Stimulated activated CD8-positive, alpha-beta memory T cell treated with anti-CD3 and anti-CD28 coated beads, Interleukin-15, amount 100 ng/mL, for 1 hour (primary cell): ENCODE measurements at places on chromosomes 11 and 22.

GRCh38 chr11:12893787-12894672, 115.1 kb upstream of the RASSF10 start:
- peak; percentile 30 for DNase-seq

GRCh38 chr22:31287818-31288495, 4.3 kb downstream of the PIK3IP1 start:
- DNase-seq, result no peak

DNA sequence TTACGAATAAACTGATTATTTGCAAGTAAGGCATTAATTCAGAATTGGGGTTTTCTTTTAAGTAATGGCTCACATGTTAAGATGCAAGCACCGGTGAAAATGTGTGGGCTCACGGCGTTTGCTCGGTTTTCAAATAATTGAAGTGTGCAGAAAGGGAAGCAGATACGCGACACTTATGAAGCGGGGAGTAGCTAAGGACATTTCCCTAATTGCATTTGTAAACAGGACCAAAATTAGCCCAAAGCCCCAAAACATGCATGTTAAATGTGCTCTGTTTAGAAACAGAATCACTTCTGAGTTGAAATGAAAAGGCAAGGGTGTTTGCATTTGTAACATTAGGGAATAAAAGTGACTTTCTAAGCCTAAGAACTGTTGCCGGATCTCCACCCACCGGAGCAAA, 61.3 kb downstream of the ELFN2 start:
- DNase-seq, result no peak

DNA sequence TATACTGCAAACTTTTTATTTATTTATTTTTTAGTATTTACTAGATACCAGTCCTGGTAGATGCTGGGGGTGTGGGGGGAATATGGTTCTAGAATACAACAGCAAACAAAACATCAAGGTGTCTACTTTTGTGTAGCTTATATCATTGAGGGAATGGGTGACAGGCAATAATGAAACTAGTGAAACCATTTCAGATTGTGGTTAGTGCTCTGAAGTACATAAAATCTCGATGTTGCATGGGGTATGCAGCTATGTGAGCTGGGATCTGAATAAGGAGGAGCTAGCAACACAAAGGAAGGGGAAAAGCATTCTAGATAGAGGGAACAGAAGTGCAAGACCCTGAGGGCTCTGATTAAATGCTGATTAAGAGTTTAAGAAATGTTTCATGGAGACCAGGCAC, 103.5 kb downstream of the WT1 start:
- no peak for DNase-seq

DNA sequence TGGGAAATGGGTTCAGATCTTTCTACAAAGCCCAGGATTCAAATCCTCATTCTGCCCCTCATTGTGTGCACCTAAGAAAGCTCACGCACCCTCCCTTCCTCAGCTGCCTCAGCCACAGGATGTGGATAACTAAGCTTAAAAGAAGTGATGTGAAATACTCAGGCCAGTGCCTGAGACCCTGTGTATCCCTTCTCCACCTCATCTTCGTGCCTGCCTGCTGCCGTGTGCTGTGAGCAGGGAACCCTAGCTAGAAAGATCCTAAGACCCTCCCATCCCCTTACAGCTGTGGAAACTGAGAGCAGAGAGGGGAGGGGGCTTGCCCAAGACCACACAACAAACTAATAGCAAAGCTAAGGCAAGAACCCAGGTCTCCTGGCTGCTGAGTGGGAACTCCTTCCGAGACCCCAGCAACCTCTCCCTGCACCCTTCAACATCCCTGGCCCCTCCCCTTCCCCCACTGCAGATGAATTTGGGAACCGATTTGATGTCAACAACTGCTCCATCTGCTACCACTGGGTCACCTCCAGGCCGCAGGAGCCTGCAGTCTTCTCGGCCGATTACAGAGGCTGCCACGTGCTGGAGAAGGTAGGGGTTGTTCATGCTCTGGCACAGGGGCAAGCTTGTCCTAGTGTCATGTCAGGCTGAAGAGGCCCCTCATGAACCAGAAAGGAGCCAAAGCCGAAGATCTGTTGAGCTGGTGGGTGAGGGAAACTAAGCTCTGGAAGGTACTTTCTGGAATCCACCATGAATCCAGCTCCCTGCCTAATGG, 1.5 kb downstream of the ZP1 start:
- no peak for DNase-seq

- DNase-seq, result no peak
Observed at GRCh38 chr11:31375879-31376278, 6.2 kb downstream of the DNAJC24 start.

DNA sequence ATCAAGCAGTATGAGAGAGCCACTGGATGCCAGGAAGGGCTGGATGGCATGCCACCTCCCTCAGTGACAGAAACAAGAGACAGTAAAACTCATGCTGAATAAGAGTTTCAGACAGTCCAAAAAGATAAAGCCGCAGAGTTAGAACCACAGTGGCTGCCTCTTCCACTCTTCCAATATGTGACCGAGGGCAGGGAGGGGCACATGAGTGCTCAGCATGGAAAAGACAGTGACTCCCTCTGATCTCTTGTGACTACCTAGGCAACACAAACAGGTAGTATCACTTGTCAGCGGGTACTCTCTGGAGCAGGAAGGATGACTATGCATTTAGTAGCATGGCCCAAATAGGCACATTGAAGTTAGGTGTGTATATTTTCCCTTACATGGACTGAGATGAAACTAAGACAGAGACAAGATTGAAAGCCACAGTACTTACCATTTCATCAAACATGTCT, 295.4 kb downstream of the CADM1 start:
- no peak for DNase-seq

- DNase-seq, result no peak
Observed at GRCh38 chr11:126307706-126308105, 3.8 kb downstream of the DCPS start.

DNA sequence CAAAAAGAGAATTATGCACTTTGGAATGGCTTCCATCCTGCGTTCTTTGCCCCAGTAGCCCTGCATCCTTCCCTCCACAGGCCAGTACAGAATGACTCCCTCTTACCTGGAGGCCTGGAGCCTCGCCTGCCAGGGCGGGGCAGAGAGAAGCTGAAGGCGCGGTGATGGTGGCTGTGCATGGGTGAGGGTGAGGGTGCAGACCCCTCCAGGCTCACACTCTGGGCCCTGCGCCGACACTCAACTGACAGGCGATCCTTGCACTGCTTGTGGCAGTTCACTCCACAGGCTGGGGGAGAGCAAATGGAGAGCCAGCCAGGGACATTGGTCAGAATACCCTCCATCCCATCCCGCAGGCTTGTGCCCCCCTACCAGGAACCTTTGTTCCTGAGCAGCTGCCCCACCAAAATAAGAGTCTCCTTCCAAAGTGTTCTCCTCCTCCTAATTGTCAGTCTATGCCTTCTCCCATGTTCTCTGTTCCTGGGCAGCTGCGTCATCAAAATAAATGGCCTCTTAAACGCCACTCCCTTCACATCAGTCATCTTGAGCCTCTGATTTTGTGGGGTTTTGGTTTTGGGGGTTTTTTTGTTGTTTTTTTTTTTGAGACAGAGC, 5.9 kb upstream of the NRXN2 start:
- no peak for DNase-seq

- DNase-seq, result no peak
Observed at GRCh38 chr11:103789952-103790351, 246.5 kb upstream of the DDI1 start.

DNA sequence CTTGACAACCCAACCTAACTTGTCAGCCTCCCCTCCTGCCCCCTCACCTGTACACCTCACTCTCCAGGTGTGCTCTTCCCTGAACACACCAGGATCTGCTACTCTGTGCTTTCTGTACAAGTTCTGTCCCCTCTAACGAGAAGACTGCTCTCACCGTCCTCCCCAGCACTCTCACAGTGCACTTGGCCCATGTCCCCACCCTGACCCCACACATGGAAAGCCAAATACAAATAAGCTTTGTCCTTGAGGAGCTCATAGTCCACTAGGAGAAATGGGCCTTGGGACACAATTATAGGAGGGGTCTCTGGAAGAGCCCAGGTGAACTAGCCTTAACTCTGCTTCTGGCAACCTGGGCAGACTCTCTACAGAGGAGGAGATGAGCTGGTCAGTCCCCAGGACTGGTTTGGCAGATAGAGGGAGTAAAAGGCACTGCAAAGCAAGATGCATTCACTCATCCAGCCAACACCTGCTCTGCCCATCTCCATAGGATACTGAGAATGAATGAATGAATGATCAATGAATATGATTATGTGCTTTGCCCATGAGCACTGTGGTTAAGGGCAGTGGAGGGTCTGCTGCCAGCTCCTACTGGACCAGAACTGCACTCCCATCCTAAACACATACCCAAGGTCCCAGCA, 9.9 kb downstream of the NIPSNAP1 start:
- DNase-seq, result no peak

DNA sequence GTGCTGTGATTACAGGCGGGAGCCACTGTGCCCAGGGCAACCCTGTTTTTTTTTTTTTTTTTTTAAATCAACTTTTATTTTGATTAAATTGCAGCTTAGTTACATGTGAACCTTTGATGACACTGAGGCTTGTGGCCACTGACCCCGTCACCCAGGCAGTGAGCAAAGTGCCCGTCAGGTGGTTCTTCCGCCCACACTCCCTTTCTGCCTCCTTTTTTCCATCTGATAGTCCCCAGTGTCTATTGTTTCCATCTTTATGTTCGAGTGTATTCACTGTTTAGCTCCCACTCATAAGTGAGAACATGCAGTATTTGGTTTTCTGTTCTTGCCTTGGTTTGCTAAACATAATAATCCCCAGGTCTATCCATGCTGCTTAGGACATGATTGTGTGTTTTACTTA, 110.9 kb upstream of the GRK3 start:
- DNase-seq, result no peak

DNA sequence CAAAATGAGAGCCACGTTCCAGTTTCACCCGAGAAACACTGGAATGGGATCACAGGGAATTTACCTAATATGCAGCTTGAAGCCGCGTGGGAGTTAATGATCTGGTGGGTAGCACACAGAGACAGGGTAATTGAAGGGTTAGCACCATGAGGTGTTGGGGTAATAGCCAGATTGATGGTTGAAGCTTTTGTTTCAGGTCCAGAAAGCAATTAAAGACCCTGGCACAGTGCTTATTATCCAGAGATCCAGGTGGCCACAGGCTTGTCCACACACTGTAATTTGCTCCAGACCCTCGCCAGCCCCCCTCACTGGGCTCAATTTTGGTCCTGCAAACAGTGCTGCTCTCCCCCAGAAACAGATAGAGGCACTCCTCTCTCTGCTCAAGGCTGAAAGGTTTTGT, 282.5 kb upstream of the ISX start:
- DNase-seq, result no peak

DNA sequence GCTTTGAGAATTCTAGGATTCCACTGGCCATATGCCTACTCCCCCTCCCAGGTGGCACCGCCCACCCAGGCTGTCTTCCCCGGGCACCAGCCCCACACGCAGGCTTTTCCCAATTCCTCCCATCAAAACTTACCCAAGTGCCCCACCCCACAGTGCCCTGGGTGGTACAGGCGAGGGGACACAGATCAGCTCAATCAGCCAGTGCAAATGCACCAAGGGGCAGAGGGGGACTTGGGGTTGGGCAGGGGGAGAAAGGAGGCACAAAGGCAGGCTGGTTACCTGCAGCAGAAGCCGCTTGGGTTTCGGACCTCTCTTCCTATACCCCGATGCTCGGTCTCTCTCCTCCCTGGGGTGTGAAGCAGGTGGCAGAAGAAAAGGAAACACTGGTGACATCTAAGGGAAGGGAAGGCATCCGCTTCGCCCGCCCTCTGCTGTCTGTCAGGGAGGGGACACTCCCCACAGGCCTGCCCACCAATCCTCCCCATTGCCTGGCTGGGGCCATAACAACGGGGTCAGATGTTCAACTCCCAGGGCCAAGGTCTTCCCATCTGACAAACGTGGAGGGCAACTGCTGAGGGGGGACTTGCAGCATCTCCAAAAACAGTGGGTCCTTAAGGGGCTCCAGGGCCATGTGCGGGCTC, 14.0 kb downstream of the CBX7 start:
- no peak for DNase-seq

DNA sequence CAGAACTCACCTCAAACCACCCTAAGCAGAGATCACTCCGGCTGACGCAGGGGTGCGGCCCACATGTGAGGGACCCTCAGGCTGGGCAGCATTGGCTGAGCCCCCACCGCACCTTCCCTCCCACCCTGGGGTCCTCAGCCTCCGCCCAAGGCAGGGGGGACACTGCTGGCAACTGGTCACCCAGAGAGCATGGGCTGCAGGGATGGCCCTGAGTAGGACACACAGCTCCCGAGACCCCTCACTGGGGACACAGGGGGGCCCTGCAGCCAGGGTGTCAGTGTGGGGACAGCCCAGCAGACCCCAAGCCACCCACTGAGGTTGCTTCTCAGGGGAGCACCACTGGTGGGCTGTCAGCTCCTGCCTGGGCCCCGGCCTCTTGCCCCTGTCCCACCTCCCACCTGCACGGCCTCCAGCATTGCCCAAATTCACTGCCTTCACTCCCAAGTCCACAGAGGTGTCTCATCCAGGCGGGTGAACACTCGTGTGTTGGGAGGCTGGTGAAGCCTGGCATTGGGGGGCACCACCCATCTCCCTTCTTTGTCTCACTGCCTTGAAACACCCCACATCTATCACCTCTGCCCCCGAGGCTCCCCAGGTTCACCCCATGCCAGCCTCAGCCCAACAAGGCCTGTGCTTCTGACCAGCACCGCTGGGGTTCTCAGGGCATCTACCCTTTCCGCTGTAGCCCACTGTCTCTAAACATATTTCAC, 4.7 kb downstream of the C11orf21 start:
- no peak for DNase-seq

GRCh38 chr11:9004183-9004926, 554 bp upstream of the NRIP3 start:
- no peak for DNase-seq

- no peak for DNase-seq
Observed at GRCh38 chr11:44016546-44017442, 31.0 kb upstream of the ACCSL start.

DNA sequence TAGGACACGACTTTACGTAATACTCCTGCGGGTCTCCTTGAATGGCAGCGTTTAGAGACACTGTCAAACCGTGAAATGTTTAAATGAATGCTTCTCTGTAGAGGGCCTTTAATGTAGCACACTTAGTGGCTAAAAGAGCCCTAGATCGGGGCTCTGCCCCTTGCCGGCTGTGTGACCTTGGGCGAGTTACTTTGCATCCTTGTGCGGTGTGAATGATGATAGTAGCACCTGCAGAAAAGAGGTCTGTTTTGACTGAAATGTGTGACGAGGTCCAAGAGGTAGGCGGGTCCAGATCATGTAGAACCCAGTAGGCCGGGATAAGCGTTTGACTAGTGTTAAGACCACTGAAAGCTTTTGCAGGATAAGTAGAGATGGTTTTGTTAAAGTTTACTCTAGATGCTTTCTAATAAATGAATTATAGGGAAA, 866 bp downstream of the MED17 start:
- no peak for DNase-seq
